ENCODE measurements at places on chromosomes 7 and 10.

DNA sequence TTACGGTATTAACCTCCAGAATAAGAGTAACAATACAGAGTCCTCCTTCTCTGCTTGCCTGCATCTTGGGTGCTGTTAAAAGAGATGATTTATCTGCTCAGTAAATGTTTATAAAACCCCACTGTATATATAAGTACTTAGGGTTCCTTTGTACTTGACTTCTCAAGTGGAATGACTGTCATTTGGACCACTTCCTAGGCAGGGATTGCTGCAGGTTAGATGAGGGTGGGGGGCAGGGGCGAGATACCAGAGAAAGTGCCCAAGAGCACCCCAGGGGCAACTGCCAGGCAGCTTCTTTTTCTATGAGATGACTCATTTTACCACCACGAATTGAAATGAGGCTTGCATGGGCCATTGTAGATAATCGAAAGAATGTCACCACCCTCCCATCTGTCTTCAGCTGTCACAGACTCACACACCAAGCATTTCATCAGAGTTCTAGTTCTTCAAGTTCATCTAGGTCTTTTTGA lies 421.9 kb upstream of the GALNT17 start:
- DNase-seq: no peak

- no peak for DNase-seq
These were observed 30.6 kb upstream of the PITRM1 start for GRCh38 chr10:3203016-3203811.

DNA sequence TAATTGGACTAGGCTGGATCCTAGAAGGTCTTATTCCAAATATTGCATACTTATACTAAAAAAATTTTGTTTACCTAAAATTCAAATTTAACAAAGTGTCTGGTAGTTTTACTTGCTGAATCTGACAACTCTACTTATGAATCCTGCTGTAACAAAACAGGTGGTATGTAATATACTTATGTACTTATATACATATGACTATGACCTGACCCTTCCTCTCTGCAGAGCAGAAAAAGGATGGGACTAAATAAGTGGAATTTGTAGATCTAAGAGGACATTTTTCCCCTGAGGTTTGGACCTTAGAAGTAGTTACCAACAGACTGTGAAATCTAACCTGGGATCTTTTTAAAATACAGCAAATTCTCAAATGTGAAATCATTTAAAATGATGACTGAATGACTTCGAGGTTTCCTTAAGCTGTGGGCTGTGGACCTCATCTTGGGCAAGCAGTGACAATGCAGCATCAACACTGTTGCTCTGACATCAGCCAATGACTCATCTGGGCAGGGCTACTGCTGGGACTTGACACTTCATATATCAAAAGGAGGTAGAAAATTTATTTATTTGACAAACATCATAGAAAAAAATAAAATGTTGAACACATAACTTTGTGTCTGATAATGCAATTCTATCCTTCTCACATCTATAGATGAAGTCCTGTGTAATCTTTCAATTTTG lies 73.6 kb downstream of the RELN start:
- DNase-seq: no peak

DNA sequence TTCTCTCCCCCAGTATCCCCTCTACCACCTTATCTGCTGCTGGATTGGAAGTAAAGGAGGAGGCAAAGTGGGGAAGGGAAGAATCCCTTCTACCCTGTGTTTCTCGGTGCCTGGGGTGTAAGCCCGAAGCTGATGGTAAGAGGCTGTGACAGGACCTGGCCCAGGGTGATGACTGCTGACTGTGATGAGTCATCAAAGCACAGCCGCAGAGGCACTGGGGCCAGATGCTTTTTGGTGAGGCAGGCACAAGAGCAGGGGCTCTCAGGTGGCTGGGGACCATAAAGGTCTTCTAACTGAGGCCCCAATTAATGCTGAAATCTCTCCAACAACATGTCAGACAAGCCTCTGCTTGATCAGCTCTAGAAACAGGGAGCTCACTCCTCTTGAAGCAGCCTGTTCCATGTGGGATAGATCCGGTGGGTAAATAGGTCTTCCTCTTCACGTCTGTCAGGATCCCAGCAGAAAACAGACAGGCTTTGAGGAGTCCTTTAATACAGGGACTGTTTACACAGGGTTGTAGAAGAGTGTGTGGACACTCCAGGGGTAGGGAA lies 86.1 kb upstream of the PCBD1 start:
- no peak for DNase-seq

Measured in stimulated activated CD8-positive, alpha-beta memory T cell treated with anti-CD3 and anti-CD28 coated beads, Interleukin-7, amount 100 ng/mL, for 1 hour (primary cell).